Activated naive CD8-positive, alpha-beta T cell treated with anti-CD3 and anti-CD28 coated beads for 36 hours (primary cell): ENCODE measurements at places on chromosomes 7 and 10. TPM values are rescaled to one million over a fixed set of nuclear protein-coding genes. Genes with fewer than 3 reads are reported as not detected.

The TMEM196 gene
- total RNA-seq = not detected

The GNAT3 gene
- not detected for total RNA-seq

The CYP26C1 gene
- not detected for total RNA-seq

The RAMP3 gene
- not detected for total RNA-seq

The SCD gene
- 232 TPM for total RNA-seq

The CYREN gene
- total RNA-seq = 54.4 TPM

The FAM25A gene
- total RNA-seq = not detected

The HOXA3 gene
- total RNA-seq = not detected

The FIGNL1 gene
- total RNA-seq = 47.5 TPM

The ZNF107 gene
- 17.5 TPM for total RNA-seq

The TSPAN13 gene
- 1.4 TPM for total RNA-seq

The OR2A1 gene
- not detected for total RNA-seq

The PCLO gene
- not detected for total RNA-seq

The BTBD16 gene
- total RNA-seq = not detected

The SFRP4 gene
- not detected for total RNA-seq

The NET1 gene
- 30.6 TPM for total RNA-seq

The SMKR1 gene
- total RNA-seq = 4.1 TPM

The FASTK gene
- 68.7 TPM for total RNA-seq

The WEE2 gene
- total RNA-seq = not detected

The PLOD3 gene
- total RNA-seq = 19.5 TPM

The TMEM72 gene
- not detected for total RNA-seq

The EBLN1 gene
- total RNA-seq = not detected

The TSPAN12 gene
- not detected for total RNA-seq

The HOXA11 gene
- not detected for total RNA-seq

The FAM24A gene
- total RNA-seq = not detected

The ALDH18A1 gene
- total RNA-seq = 127 TPM

The SPDYE16 gene
- 0.14 TPM for total RNA-seq

The HECTD2 gene
- 2.6 TPM for total RNA-seq

The DDC gene
- 0.64 TPM for total RNA-seq

The NEURL1 gene
- total RNA-seq = 3.1 TPM

The BMS1 gene
- 40.0 TPM for total RNA-seq

The AEBP1 gene
- total RNA-seq = 32.6 TPM

The PBLD gene
- total RNA-seq = 1.5 TPM

The NUTM2D gene
- 1.9 TPM for total RNA-seq

The AKR1C4 gene
- not detected for total RNA-seq

The NUDT1 gene
- total RNA-seq = 93.5 TPM

The SFRP5 gene
- total RNA-seq = 0.22 TPM

The CTAGE15 gene
- 0.20 TPM for total RNA-seq

The MALRD1 gene
- total RNA-seq = 0.36 TPM

The MMRN2 gene
- not detected for total RNA-seq

The CCDC146 gene
- total RNA-seq = 0.93 TPM
